ENCODE measurements at places on chromosomes 3 and 15.

- DNase-seq = no peak
Observed at GRCh38 chr3:15892311-15893227, 94.8 kb upstream of the ANKRD28 start.

- DNase-seq = no peak
Observed at GRCh38 chr3:146845361-146845760, 240.2 kb upstream of the PLSCR5 start.

DNA sequence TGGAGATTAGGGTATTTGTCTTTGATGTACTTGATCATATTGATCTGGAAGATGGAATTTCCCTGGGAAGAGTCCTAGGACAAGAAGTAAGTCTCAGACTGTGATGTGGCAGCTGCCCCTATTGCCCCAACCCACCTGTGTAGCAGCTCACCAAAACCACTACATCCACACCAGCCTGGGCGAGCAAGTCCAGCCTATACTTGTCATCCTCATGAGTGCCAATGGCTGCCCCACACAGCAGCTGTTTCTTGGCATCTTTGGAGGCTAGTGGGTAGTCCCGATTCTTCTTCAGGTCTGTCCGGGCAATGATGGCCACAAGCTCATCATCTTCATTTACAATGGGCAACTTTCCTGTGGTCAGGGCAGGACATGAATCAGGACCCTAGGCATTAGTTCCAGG is 2.7 kb downstream of the IMPDH2 start:
- DNase-seq = no peak

- no peak for DNase-seq
Observed at GRCh38 chr3:16482770-16483531, 30.5 kb downstream of the RFTN1 start.

DNA sequence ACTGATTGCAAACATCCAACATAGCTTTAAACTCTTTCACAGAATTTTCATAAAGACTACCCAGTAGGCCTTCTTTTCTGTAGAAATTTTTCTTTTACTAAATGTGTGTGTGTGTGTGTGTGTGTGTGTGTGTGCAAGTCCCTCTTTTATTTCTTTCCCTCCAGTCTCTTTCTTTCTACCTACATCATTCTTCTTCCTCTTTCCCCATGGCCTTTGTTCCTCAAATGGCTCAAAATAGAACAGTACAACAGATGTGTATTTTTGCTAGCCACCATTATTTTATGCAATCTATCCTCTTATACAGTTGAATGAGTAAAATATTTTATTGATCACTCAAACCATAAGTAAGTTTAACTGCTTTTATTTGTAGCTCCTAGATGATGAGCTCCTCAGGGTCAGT is 76.4 kb downstream of the USF3 start:
- no peak for DNase-seq

DNA sequence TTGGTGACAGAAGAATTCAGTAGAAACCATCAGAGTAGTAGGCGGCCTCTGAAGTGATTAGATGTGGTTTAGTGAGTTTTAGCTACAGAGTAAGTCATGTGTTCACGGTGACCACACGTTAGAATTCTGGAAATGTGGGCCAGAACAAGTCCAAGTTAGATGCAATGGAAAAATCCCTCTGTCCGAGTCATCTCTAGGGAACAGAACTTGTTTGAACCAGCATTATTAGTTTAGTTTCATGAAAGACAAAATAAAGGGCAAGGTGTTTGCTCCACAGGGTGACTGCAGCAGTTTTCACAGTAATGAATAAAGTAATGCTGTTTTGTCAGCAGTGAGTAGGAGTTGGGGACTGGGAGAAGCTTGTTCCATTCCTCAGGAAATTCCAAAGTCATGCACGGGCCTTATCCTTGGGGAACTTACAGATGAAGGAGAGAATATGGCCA is 100.2 kb downstream of the CGNL1 start:
- DNase-seq = no peak

DNA sequence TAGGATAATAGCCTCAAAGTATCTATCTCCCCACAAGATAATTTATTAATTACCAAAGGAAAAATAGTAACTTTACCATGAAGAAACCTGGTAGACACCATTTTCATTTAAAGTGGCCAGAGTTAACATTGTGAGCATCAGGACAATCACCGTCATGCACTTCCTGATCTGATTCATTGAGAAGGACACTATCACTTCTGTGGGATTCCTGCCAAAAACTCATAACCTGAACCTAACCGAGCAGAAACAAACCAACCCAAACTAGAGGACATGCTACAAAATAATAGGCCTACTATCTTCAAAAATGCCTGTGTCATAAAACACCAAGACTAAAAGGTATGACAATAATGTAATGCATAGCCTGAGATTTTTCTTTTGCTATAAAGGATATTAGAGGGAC is 39.0 kb downstream of the FSIP1 start:
- DNase-seq = no peak

DNA sequence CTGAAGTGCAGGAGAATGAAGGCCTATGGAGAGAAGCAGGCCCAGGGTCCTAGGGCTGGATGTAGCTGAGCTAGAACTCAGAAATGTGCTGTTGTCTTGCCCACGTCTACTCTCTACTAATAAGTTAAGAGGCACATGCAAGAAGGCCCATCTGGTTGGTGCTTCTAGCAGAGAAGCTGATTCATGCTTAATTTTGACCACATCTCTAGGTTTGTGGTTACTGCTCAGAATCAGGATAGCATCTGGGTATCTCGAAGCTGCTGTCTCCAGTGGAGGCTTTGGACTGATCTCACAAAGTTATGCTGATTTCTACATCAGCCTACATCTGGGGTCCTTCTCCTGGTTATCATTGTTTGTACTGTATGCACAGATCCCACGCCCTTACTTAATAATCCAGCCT is 87.3 kb downstream of the CACNA1D start:
- DNase-seq = no peak

DNA sequence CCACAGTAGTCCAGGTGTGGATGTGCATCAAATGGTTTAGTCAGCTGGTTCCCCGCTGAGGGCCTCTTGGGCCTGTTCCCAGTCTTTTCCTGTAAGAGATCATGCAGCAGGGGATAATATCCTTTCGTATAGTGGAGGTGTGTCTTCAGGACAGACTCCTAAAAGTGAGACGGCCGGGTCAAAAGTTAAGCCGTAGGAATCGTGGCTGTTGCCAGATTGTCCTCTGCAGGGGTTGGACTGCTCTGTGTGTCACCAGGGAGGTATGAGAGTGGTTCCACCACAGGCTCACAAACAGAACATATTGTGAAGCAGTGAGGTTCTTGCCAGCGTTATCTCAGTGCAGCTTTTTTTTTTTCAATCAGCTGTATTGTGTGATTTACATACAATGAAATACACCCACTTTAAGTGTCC is 95.0 kb downstream of the VGLL4 start:
- DNase-seq = no peak

DNA sequence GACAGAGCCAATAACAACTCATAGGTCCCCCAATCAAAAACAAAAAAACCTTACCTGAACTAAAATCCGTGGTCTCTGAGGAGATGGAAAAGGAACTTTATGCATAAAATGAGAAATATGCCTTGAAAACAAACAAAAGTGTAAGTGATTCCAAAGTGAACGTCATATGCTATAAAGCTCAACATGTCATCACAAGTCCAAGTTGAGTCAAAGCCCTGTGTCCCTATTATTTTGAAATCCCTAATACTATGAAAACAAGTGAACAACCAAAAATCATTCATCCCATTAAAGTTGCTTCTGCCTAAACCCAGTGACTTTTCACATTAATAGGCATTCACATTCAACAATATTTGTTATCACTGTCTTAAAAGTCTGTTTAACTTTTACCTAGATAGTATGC is 59.4 kb downstream of the DENND4A start:
- DNase-seq = no peak

DNA sequence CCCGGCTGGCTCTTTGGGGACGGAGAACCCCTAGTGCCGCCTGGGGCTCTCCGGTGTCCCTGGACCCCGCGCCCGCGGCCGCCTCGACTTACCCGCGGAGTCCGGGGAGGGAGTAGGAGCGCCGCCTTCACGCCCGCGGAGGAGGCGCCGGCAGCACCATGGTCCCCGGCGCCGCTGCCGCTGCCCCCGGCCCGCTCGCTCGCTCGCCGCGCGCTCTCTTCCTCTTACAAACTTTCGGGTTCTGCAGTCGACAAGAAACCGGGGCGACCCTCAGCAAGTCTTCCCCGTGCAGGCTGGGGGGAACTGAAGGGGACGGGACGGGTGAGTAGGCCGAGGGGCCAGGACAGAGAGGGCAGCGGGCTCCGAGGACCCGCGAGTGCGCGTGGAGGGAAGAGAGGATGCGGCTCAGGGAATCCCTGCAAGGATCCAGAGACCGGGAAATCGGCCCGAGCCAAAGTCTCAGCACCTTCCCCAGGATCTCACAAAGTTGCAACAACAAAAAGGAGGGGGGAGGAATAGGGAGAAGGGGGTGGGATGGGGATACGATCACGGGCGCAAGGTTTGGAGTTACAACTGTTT is 2.0 kb downstream of the FOXP1 start:
- no peak for DNase-seq

- DNase-seq = no peak
Observed at GRCh38 chr3:143158014-143158988, 38.7 kb downstream of the CHST2 start.

GRCh38 chr3:176755977-176756376 is 441.3 kb downstream of the TBL1XR1 start:
- DNase-seq = no peak

DNA sequence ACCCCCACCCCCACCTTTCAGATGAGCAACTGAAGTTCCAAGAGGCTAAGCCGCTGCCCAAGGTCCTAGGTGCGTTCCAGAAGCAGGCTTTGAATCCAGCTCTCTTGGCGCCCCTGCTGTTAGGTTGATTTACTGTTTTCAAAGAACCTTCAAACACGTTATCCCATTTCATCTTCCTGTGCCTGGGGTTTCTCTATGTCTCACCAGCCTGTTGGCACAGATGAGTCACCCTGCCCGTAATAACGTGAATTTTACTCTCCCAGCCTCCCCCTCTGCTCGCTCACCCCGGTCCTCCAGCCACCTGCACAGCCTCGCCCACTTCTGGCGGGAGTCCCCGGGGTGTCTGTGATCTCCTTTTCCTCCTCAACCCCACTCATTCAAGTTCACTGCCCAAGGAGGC is 13.0 kb upstream of the TSEN2 start:
- DNase-seq = no peak

DNA sequence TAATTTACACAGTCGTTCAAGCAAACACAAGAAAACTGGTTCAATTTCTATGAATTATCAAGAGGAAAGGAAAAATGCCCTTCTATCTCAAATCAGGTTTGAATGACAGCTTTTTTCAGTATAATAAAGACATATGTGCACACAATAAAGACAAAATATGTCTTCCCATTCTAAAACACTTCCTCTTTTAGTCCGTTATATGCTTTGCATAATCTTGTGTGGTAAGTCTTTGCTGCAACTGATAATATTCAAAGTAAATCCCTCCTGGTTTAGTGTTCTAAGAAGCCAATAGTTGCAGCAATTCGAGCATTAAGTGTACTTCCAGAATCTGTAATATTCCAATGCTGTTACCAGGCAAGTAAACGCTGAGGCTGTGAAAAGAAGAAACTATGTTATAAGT is 43.7 kb upstream of the MAPKBP1 start:
- DNase-seq = no peak

GRCh38 chr3:173531602-173532001 is 134.1 kb downstream of the NLGN1 start:
- no peak for DNase-seq

- DNase-seq = no peak
Observed at GRCh38 chr3:40329071-40329470, 19.6 kb downstream of the EIF1B start.

DNA sequence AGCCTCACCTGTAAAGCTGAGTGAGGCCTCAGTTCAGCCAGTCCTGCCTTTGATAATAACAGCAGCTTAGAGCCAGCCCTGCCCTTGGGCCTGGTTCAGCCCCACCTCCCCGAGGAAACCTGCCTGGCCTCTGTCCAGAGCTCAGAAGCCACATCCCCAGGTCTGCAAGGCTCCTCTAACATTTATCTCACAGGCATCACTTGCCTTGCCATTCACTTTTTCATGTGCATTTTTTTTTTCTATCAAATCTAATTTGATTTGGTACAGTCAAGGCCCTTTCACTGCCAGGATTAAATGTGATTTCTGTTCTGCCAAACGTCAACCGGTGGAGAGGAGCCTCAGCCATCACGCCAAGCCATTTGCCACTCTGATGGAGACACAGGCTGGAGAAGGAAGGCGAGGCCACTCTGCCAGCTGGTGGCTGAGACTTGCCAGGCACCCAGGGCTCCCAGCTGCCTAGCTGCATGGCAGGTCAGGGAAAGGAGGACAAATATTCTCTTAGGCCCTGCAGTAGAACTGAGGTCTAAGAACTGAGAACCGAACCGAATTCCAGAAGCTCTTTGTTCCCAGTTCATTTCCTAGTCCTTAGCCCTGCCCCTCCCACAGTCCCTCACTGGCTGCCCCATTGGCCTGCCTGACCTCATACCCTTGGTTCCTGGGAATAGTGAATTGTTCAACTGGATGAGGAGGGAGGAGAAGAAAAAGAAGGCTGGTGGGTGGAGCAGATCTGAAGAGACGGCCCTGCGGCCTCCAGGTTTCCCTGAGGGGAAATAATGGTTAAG is 76.4 kb downstream of the SPSB4 start:
- no peak for DNase-seq

DNA sequence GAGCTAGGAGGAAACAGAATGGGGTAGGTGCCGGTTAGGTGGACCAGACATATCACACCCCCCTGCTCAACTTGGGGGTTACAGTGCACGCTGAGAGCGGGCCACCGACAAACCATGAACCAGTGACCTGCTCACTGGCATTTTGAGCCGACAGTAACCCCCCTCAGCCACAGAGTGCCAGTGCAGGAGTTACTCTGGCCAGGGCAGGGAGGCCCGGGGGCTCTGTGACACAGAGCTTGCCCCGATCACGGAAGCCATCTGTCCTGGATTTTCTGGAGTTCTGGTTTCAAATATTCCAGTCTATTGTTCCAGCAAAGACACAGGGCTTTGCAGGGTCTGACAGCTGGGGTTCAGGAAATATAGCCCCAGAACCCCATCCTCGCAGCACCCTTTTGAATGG is 225.2 kb downstream of the VPS13C start:
- no peak for DNase-seq

DNA sequence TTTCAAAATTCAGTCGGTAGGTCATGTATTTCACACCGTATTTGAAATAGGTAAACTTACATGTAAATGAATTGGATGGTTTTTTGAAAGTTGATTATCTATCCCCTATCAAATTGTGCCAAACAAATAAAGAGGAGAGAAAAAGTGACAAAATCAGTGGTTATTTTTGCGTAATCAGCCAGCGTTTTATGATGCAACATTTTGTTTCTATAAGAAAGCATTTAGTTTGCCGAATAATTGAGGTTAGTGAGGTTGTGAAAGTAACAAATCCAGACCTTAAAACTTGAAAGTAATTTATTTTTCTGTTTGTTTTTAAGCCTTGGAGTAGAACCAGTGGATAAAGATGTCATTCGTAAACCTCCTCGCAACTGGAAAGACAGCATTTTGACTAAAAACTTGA is 29.3 kb downstream of the ASTE1 start:
- DNase-seq = no peak

- DNase-seq = no peak
Observed at GRCh38 chr15:65374821-65375401, 2.9 kb downstream of the IGDCC3 start.

Data from NCI-H1930 (cell line).